ENCODE measurements at places on chromosomes 16 and 17.
A peak's percentile ranks its signal among the peaks of the same experiment; 100 is the strongest.

GRCh38 chr16:17026600-17027242 lies 444.0 kb downstream of the XYLT1 start:
- peak; percentile 34 for DNase-seq

- no peak for DNase-seq
These were observed 8.0 kb upstream of the SERPINF1 start for GRCh38 chr17:1753767-1754429.

DNA sequence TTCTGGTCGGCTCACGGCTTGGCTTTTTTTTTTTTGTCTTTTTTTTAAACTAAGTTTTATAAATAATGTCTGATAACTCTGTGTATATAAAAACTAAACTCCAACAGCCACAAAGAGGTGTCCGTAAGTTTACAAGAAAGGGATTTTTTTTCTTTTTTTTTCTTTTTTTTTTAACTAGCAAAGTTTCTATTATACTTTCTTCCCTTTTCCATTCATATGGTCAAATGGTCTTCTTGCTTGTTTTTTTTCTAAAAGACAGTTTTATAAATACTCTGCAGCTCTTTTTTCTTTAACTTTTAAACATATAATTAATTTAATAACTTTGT lies 3.5 kb upstream of the SIRT7 start:
- no peak for DNase-seq

DNA sequence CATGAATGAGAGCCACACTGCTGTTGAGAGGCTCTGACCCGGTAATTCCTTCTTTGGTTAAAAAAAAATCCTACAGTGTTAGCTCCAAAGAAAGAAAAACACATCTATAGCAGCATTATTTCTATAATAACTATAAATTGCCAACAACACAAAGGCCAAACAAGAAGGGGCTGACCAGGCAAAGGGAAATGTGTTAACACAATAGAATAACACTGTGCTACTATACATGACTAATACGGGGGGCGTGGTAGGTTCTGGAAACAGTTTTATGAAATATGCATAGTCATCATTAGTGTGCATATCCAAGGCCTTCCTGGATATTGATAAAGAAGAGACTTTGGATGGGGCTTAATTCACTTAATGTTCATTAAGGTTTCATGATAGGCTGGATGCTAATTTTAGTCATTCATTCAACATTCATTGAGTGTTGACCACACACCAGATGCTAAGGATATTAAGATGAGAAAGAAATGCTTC lies 50.0 kb upstream of the CCL1 start:
- DNase-seq, result no peak
